EH (cell line): ENCODE measurements at places on chromosomes 13 and 19.

DNA sequence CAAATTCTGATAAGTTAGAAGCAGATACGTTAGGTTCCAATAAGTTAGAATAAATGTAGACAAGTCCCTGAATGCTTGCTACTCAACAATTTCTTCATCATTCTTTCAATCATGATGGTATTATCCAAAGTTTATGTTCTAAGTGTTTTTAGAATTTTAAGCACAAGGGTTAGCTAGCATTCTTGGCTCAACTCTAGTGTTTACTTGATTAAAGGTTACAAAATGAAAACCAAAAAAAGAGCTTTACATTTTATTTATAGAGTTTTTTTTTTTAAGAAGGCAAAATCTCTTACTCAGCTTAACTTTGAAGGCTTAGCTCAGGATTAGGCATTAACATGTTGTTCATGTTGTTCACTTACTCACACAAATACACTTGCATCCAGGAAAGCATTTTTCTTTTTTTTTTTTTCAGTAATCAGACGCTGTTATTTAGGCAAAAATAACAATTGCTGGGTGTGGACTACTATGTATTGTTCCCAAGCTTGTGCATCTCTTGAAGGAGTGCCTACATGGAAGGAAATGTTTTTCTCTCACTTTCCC is 420.6 kb downstream of the DCT start:
- no peak for DNase-seq

DNA sequence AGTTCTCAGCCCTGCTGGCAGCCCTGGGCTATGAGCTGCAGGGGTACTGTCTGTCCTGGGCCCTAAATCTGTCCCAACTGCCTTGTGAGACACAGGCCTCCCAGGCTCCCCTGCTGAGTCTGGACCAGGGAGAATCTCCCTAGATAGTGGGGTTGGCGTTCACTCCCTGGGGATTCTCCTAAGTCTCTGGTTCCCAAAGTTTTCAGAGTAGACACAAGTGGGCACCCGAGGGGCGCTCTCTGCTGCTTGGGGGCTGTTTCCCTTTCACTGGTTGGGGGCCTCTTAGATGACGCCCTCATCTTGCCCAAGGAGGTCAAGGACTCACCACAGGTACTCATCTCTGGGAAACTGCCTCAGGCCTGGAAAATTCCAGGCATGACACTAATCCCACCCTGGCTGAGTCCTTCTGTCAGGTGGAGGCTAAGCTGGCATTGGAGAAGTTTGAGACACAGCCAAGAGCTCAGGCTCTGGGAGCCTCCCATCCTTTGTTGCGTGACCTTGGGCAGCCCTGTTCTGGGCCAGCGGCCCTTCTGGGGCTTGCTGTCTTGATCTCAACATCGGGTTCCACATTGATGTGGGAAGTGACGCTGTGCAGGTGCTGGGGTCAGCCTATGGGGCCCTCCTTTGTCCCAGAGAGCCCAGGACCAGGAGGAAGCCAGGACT is 3.9 kb downstream of the RPL18A start:
- DNase-seq = no peak

DNA sequence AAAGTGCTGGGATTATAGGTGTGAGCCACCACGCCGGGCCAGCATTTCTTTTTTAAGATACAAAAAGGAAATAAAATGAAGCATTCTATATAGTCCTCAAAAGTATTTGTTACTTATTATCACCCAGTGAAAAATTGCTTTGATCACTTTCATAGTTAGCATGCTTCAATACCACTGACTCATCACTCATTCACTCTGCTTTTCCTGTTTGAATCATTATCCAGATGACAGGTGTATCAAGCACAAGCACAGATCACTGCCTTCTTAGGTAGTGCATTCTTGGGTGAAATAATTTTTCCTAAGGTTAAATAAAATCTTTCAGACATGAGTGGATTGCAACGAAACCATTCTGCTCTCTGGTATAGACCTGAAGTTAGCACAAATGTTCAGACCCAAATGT is 35.8 kb upstream of the SPART start:
- DNase-seq = no peak

DNA sequence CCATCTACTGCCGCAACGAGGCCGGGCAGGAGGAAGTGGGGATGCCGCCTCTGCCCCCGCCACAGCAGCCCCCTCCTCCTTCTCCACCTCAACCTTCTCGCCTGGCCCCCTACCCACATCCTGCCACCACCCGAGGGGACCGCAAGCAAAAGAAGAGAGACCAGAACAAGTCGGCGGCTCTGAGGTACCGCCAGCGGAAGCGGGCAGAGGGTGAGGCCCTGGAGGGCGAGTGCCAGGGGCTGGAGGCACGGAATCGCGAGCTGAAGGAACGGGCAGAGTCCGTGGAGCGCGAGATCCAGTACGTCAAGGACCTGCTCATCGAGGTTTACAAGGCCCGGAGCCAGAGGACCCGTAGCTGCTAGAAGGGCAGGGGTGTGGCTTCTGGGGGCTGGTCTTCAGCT is 3.4 kb upstream of the NUP62 start:
- DNase-seq = no peak

DNA sequence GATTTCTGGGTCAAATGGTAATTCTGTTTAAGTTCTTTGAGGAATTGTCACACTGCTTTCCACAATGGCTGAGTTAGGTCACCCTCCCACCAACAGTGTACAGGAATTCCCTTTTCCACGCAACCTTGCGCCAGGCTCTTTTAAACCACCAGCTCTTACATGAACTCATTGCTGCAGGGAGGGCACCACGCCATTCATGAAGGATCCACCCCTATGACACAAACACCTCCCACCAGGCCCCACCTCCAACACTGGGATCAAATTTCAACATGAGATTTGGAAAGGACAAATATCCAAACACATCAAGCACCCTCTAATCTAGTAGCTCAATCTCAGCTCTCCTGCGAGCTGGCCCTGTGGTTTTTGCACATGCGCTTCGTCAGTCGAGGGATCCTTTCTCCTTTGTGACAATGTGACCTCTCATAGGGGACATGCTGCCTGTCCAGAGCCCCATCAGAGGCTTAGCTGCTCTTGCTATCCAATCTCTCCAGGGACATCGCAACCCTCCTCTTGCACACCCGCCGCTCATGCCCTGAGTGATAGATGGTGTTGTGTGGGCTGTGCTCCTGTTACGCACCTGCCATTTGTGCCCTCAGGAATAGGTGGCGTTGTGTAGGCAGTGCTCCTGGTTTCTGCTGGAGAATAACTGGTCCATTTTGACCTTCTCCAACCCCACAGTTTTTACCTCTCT is 328.0 kb downstream of the UQCRFS1 start:
- no peak for DNase-seq

GRCh38 chr13:45584816-45585215 is 30.7 kb downstream of the ERICH6B start:
- DNase-seq = peak; percentile 15

- DNase-seq = no peak
Observed at GRCh38 chr19:29292562-29292961, 79.6 kb upstream of the UQCRFS1 start.

DNA sequence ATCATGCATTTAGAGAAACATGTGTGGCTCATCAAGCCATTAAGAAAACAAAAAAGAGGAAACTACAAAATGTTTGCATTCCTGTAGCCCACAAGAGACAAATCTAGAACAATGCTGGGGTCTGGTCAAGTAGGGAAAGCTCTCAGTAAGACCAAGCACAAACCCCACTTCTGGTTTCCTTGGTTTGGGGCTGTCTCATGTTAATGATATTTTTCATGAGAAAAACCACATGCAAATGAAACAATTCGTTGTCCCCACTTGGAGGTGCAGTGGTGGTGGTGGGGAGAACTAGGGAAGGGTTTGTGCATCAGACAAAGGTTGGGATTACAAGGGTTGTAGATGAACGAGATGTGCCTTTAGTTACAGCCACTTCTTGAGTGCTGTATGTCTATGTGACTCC is 7.0 kb upstream of the RB1 start:
- DNase-seq = no peak

DNA sequence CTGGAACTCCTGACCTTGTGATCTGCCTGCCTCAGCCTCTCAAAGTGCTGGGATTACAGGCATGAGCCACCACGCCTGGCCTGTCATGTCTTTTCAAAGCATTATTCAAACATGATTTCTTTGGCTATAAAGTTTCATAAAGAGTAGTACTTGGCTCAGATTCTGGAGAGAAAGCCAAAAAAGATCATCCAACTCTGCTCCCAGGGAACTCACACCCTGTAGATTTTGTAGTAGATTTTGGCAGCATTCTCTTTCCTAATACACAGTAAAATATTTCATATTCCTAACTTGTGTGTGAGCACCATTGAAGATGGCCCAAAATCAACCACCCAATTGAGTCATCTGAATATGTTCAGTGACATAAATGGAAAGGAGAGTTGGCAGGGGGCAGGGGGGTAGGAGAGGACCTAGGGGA is 48.4 kb downstream of the CAB39L start:
- peak; percentile 36 for DNase-seq

DNA sequence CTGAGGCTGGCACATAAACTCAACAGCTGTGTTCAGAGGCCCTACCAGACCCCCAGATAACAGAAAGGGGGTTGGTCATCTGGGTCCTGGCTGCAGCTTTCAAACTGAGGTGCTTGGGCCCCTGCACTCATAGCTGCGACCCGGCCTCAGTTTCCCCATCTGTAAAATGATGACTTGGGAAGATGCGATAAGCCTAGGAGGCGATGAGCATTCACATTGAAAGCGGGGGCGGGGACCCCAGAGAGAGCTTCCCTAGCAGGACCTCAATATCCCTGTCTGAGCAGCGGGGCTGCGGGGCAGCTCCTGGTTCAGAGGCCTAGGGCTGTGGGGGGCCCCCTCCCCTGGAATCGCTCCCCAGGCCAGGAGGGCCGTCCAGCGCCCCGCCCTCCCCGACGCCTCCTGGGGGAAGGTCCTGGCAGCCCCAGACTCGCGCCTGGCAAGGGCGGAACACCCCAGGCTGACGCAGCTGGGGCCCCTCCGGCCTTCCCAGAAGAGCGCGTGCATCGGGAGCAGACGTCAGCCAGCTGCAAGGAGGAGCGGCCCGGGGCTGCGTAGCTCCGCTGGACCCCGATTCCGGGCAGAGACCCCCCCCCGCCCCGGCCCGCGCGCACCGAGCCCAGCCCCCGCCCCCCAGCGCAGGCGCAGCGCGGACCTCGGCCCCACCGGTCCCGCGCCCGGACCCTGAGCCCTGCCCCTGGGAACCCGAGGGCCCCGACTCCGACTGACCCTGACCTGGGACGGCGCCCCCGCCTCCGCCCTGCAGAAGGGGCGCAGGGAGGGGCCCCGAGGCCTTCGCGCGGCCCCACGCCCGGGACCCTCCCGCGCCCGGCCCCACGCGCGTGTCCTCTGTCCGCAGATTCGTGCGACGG is 3.5 kb downstream of the FSTL3 start:
- peak; percentile 70 for DNase-seq

- DNase-seq = no peak
Observed at GRCh38 chr19:55341595-55342531, 2.2 kb downstream of the KMT5C start.

DNA sequence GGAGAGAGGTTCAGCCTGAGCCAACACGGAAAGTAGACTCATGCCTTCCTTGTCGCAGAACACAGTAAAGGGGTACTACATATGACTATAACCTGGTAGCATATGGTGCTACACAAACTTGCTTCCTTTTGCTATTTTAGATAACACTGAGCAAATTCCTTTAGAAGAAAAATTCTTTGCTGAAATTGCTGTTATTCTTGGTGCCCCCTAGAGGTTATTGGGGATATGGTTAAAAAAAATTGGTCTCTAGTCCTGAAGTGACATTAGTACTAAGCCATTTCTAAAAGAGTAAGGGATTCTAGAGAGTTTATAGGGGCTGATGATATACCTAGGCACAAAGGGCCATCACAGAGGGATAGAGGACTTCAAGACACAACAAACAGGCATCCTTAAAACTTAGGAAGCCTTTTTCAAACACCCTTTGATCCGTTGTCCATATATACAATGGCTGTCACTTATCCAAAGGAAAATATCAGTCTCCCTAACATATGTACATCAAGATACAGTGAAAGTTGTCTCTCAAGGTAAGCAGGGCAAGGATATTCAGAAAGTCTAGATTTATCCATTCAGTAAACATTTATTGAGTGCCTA is 13.9 kb upstream of the HS6ST3 start:
- peak; percentile 33 for DNase-seq

DNA sequence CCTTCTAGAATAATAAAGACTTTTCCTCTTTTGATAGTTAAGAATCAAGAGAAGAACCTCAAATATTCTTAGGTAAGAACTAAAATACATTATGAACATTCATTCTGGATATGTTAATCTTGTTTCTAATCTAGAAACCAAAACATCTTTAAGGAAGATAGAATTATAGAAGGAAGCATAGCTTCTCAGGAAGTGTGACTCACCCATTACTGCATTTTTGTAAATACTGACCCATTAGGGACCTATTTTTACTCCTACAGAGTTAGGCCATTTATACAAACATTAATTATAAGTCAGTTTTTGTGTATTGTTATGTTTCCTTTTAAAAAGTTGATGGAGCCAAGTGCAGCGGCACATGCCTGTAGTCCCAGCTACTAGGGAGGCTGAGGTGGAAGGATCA is 147.1 kb downstream of the NUFIP1 start:
- DNase-seq = peak; percentile 87

- no peak for DNase-seq
Observed at GRCh38 chr19:16901491-16902175, 12.8 kb downstream of the F2RL3 start.

GRCh38 chr13:75023609-75024008 is 458.4 kb downstream of the TBC1D4 start:
- no peak for DNase-seq

GRCh38 chr13:79525064-79525857 is 44.3 kb downstream of the NDFIP2 start:
- DNase-seq = peak; percentile 15

DNA sequence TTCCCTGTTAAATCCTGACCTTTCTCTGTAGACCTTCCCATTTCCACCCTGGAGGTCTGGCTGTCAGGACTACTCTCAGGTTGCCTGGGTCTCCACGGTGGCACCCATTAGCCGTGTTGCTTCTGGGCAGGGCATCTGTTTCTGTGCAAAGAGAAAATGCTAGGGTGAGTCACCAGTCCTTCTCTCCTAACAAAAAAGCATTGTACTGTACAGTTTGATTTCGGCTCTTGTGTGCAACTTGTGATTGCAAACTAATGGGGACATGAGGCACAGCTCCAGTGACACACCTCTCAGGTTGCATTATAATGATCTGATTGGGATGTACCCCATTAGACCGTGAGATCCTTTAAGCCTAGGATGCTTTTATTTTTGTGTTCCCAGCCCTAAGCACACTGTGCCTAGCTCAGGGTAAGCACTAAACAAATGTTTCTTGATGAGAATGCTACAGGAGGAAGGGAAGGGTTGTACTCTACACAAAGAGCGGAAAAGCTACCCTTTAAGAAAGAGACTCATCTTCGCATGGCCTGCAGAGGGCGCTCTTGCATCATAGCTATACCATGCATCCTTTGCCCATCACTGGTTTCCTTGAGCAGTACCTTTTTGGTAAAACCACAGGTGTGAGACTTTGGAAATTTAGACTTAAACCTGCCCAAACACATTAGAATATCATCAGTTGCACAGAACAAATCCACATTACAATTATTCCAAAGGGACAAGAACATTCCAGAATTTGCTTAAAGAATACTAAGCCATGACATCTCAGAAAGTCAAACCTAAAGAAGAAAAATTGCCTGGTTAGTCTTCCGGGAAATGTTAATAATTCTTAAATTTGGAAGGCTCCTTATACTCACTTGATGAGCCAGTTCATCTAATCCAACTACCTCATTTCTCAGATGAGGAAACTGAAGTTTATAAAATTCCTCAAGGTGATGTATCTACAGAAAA is 20.3 kb upstream of the TRIM13 start:
- DNase-seq = peak; percentile 73

- no peak for DNase-seq
Observed at GRCh38 chr19:19610376-19611202, 7.9 kb downstream of the PBX4 start.
